ENCODE measurements at places on chromosomes 3 and 15. TPM values are rescaled to one million over a fixed set of nuclear protein-coding genes. Genes with fewer than 3 reads are reported as not detected.
A peak's percentile ranks its signal among the peaks of the same experiment; 100 is the strongest.

GRCh38 chr3:20405744-20406143 is 219.7 kb upstream of the SGO1 start:
- H3K27ac ChIP-seq, result no peak overlapping the region
- no peaks in the 10 kb centered on the region for H3K27me3 ChIP-seq
- H3K4me1 ChIP-seq, result no peaks in the 10 kb centered on the region

GRCh38 chr3:28916713-28917499 is 364.0 kb upstream of the RBMS3 start:
- H3K4me3 ChIP-seq, result peak overlapping the region; percentile 24
- H3K36me3 ChIP-seq, result no peaks in the 10 kb centered on the region
- H3K27me3 ChIP-seq, result no peaks in the 10 kb centered on the region
- no peaks in the 10 kb centered on the region for H3K4me1 ChIP-seq
- peak overlapping the region; percentile 63 for H3K27ac ChIP-seq

- no peaks in the 10 kb centered on the region for H3K4me1 ChIP-seq
- no peaks in the 10 kb centered on the region for H3K36me3 ChIP-seq
- no peaks in the 10 kb centered on the region for H3K27me3 ChIP-seq
- no peak for DNase-seq
- no peak overlapping the region for H3K4me3 ChIP-seq
Observed at GRCh38 chr3:43497422-43497821, 124.4 kb downstream of the ANO10 start.

GRCh38 chr15:36811903-36812302 is 232.5 kb downstream of the CDIN1 start:
- no peak for DNase-seq
- H3K4me3 ChIP-seq, result no peak overlapping the region
- H3K36me3 ChIP-seq, result no peaks in the 10 kb centered on the region
- no peaks in the 10 kb centered on the region for H3K4me1 ChIP-seq
- no peaks in the 10 kb centered on the region for H3K27me3 ChIP-seq

DNA sequence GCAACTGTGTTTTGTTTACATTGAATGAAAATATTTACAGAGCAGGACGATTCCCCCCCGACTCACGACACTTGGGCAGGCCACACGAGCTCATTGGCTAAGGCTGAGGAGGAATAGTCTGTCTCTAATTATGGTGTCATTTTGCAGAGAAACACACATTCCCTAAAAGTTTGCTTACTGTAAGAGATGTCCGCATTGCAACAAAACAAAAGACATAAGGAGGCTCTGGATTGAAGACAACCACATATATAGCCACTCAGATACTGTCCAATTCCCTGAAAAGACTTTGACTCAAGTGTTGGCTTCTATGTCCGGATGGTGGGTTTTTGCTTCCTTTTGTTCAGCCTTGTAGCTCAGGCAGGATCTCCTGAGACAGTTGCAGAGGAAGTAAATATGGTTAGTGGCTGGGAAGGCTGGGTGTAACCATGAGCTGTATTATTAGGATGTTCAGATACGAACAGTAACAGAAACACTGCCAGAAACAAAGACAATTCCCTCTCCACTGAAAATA is 170.4 kb downstream of the KLHL25 start:
- peak; percentile 57 for DNase-seq
- no peaks in the 10 kb centered on the region for H3K36me3 ChIP-seq
- peaks cover 3% of the 10 kb centered on the region for H3K4me1 ChIP-seq
- H3K27me3 ChIP-seq, result no peaks in the 10 kb centered on the region

- H3K36me3 ChIP-seq, result no peaks in the 10 kb centered on the region
- H3K27me3 ChIP-seq, result no peaks in the 10 kb centered on the region
- no peaks in the 10 kb centered on the region for H3K4me1 ChIP-seq
- no peak overlapping the region for H3K27ac ChIP-seq
- DNase-seq, result no peak
- no peak overlapping the region for H3K4me3 ChIP-seq
Observed at GRCh38 chr3:186138272-186138981, 29.5 kb upstream of the ETV5 start.

GRCh38 chr3:194387926-194388418 is 11.1 kb downstream of the GP5 start:
- H3K27ac ChIP-seq, result no peak overlapping the region
- peaks cover under 1% of the 10 kb centered on the region for H3K4me1 ChIP-seq
- no peak for DNase-seq

DNA sequence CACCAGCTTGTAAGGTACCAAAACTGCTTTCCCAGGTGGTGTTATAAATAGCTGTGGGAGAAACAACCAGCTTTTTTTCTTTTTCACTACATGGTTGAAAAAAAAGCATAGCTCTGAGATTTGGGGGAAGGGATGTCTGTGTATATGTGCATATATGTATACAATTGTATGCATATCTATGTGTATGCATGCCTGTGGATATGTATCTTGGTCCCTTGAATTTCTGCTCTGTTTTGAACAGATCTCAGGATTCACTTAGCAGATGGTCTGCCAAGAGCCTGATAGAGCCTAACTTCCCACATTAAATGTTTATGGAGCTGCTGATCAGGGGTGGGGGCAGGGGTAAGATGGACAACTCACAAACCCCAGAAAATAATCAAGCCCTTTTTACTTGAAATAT is 39.0 kb upstream of the CPNE4 start:
- no peak for DNase-seq
- no peak overlapping the region for H3K4me3 ChIP-seq
- no peaks in the 10 kb centered on the region for H3K4me1 ChIP-seq

GRCh38 chr3:191320316-191320715 is 8.9 kb upstream of the CCDC50 start:
- no peaks in the 10 kb centered on the region for H3K36me3 ChIP-seq
- no peak overlapping the region for H3K4me3 ChIP-seq
- no peak for DNase-seq
- H3K27me3 ChIP-seq, result no peaks in the 10 kb centered on the region
- no peak overlapping the region for H3K27ac ChIP-seq

DNA sequence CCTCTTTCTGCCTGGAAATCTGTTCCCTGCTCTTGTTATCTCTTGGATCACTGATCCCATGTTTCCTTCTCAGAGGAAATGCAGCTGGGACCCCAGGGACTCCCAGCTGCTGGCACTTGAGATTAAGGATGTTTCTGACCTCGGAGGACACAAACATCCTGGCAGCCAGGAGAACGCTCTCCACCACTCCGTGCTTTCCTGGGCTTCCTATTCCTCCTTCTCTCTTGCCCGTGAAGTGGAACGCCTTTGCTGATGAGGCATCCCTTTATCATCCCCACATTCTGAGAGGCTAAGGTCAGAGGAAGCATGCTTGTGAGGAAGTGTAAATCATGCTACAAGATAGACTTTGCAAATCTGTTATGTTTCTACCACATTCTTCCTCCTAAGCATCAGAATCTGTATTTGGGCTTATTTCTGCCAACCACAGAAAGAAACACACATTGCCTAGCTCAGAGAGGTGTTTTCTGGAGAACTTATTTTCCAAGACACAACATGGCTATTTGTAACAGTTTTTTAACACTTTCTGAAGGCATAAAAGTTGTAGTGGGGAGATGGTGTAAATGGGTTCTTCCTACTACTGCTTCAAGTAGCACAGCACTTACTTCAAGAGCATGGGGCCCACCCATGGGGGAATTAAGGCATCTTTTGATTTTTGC is 25.6 kb upstream of the LDHAL6B start:
- DNase-seq, result peak; percentile 55
- no peak overlapping the region for H3K27ac ChIP-seq
- H3K27me3 ChIP-seq, result no peaks in the 10 kb centered on the region
- peaks cover 4% of the 10 kb centered on the region for H3K36me3 ChIP-seq

- H3K4me3 ChIP-seq, result no peak overlapping the region
- no peak for DNase-seq
- H3K36me3 ChIP-seq, result peaks cover 2% of the 10 kb centered on the region
- H3K4me1 ChIP-seq, result no peaks in the 10 kb centered on the region
- no peak overlapping the region for H3K27ac ChIP-seq
Observed at GRCh38 chr3:158355623-158356588, 215.1 kb upstream of the MLF1 start.

DNA sequence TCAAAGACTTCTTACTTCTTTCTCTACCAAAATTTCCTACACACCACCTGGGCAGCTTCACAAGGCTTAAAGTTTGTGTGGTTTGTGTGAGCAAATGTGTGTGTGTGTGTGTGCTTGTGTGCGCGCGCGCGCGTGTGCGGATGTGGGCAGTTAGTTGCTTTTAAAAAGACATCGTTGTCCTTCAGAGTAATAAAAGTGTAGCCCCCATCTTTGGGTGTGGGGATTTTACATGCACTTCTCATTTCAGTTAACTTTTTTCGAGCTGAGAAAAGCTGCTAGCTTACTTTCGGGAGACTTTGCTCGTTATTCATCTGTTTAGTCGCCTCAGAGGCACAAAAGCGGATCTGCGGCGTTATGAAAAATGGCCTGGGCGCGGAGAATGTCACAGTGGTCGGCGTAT is 36.0 kb downstream of the ZIC4 start:
- H3K4me3 ChIP-seq, result peak overlapping the region; percentile 44
- no peak for DNase-seq
- peak overlapping the region; percentile 87 for H3K27ac ChIP-seq
- H3K36me3 ChIP-seq, result no peaks in the 10 kb centered on the region
- peaks cover 91% of the 10 kb centered on the region for H3K27me3 ChIP-seq

DNA sequence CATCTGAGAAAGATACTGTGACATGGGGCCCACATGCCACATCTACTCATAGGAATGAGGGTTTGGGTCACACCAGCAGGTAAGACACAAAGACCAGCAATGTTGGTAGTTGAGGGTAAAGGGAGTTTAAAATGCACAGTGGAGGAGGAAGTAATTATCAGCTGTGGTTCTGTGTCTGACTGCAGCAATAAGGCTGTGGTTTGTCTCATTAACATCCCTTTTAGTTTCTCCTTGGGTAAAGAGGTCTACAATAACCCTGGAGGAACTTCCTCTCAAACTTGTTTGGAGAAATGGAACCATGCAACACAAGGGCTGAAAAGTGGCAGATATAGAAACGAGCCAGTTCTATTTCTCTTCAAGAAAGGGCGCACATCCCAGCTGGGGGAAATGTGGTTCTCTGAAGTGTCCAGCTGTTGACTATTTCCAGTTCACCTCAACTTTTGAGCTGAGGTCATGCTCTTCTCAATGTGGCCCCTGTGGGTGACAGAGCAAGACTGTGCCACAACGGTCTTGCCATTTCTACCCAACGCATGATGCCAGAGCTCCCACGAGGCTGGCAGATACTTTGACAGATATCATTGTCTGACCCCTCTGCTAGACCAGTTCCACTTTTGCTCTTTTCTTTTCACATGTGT is 234.3 kb downstream of the SQOR start:
- DNase-seq, result no peak
- H3K27ac ChIP-seq, result no peak overlapping the region
- no peaks in the 10 kb centered on the region for H3K27me3 ChIP-seq
- H3K4me3 ChIP-seq, result no peak overlapping the region

- H3K36me3 ChIP-seq, result no peaks in the 10 kb centered on the region
- H3K4me1 ChIP-seq, result no peaks in the 10 kb centered on the region
- no peaks in the 10 kb centered on the region for H3K27me3 ChIP-seq
- no peak for DNase-seq
Observed at GRCh38 chr3:159796226-159796625, 192.4 kb upstream of the IL12A start.

DNA sequence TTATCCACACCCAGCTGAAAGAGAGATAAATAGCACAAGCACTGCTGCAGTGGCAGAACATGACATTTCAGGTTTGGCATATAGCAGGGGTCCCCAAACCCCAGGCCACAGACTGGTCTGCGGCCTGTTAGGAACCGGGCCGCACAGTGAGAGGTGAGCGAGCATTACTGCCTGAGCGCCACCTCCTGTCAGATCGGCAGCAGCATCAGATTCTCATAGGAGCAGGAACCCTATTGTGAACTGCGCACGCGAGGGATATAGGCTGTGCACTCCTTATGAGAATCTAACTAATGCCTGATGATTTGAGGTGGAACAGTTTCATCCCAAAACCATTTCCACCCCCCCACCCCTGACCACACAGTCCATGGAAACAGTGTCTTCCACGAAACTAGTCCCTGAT is 54.6 kb downstream of the CCR4 start:
- no peak overlapping the region for H3K27ac ChIP-seq
- DNase-seq, result no peak
- no peaks in the 10 kb centered on the region for H3K27me3 ChIP-seq
- H3K4me3 ChIP-seq, result no peak overlapping the region
- peaks cover 6% of the 10 kb centered on the region for H3K36me3 ChIP-seq

- H3K4me3 ChIP-seq, result no peak overlapping the region
- peaks cover 3% of the 10 kb centered on the region for H3K36me3 ChIP-seq
- no peak overlapping the region for H3K27ac ChIP-seq
- H3K4me1 ChIP-seq, result no peaks in the 10 kb centered on the region
- no peak for DNase-seq
Observed at GRCh38 chr3:78613421-78613879, 1154.3 kb downstream of the ROBO1 start.

DNA sequence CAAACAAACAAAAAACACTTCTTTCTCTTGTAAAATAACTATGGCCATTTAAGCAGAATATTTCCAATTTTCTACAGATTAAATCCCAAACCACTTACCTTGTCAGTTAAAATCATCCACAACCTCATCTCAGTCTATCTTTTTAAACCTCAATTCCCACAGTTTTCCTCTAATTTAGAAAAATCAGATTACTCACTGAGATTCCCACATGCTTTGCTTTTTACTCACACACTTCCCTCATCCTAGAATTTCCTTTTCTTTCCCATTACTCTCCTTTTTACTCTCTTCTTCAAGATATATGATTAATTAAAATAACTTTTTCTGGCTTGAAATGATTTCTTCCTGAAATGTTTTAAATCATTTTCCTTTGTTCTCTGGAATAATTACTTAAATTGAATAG is 790.7 kb downstream of the ROBO1 start:
- no peaks in the 10 kb centered on the region for H3K4me1 ChIP-seq
- no peaks in the 10 kb centered on the region for H3K27me3 ChIP-seq
- no peak overlapping the region for H3K4me3 ChIP-seq
- no peak overlapping the region for H3K27ac ChIP-seq
- H3K36me3 ChIP-seq, result no peaks in the 10 kb centered on the region

- H3K4me1 ChIP-seq, result no peaks in the 10 kb centered on the region
- H3K27me3 ChIP-seq, result no peaks in the 10 kb centered on the region
- no peak overlapping the region for H3K27ac ChIP-seq
- no peaks in the 10 kb centered on the region for H3K36me3 ChIP-seq
- no peak overlapping the region for H3K4me3 ChIP-seq
Observed at GRCh38 chr3:182182531-182182968, 470.8 kb downstream of the SOX2 start.

FAIM gene
- 26.8 TPM for total RNA-seq

ZNF80 gene
- not detected for total RNA-seq

OXTR gene
- 3.1 TPM for total RNA-seq

RBP2 gene
- total RNA-seq, result not detected

NANOGP8 gene
- total RNA-seq, result not detected

CLDN11 gene
- total RNA-seq, result 328 TPM

KLHL25 gene
- total RNA-seq, result 16.6 TPM
